Progenitor cell of endocrine pancreas (in vitro differentiated cells): ENCODE measurements at places on chromosomes 13 and 19.

GRCh38 chr19:29311191-29311790 lies 98.3 kb upstream of the UQCRFS1 start:
- no peak for DNase-seq

GRCh38 chr13:21463424-21463823 lies 4.3 kb upstream of the ZDHHC20 start:
- no peak for DNase-seq

DNA sequence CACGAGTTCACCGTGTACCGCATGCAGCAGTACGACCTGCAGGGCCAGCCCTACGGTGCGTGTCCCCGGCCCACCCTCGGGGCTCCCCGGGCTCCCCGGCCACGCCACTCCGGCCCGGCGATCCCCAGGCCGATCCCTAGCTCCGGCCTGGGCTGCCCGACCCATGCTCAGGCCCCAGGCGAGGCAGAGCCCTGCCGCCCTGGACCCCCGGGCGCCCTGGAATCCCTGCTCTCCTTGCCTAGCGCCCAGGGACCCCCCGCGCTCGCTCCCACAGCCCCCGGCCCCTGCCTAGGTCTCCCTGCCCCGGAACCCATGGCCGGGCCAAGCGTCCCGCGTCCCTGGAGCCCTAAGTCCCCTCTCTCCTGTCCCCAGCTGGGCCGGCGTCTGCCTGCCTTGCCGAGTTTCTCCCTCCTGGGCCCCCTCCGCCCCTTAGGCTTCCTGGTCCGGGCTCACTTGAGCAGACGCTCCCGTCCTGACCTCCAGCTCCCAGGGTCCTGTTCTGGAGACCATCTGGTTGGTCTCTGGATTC lies 494 bp downstream of the NCLN start:
- no peak for DNase-seq

DNA sequence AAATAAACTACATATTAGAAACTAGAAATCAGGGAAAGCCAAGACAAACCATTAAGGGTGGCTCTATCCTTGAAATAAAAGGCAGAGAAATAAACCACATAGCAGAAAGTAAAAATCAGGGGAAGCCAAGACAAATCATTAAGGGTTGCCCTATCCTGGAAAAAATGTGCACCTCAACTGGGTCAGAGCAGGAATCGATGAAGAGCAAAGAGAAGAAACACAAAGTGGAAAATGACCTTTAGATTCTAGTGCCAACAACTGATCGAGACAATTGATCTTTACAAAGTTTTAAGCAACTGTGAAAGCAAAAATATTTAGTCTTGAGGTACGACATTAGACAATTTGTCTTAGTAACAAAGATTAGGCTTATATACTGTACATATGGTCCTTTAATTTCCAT lies 26.6 kb downstream of the KLF12 start:
- no peak for DNase-seq

- no peak for DNase-seq
These were observed 7.1 kb downstream of the LIPE start for GRCh38 chr19:42420055-42420544.

DNA sequence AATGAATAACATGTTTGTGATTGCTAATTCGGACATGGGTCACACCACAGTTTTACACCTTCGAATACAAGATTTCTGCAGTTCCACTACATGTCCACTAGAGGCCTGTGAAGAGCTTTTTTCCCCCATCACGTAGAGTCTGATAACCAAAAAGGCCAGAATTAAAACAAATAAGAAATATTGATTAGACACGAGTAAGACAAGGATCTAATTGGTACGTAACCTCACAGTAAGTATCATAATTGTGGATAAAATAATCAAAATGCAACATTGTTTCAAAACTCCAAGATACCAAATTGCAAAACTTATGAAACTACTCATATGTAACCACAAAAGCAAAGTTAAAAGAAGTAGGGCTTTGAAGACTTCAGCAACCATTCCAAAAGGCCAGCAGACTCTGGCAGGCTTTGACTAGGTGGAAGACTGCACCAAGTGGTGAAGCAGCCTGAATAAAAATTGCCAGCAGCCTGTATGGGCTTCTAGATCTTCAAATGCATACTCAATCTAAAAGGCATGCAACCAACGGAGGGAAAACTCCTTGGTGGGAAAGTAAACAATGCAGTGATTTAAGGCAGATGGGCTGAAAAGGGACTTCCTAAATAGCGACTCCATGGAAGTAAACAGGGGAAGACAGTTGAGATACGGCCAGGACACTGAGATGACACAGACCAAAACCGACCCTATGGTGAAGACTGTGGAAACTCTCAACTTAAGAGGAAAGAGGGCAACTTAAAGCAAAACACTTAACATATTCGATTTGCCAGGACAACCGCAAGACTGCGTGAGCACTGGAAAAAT lies 56.7 kb downstream of the STARD13 start:
- DNase-seq: no peak

GRCh38 chr19:42069619-42070351 lies at the start of gene GRIK5:
Gene GRIK5, minus strand, starts transcription at chr19:42070206. Its CDS starts 4,436 bp downstream, at chr19:42065770.
- DNase-seq: no peak

- peak; percentile 24 for DNase-seq
These were observed 82.3 kb upstream of the C1QTNF9B start for GRCh38 chr13:23979361-23980159.

- no peak for DNase-seq
These were observed 58.1 kb downstream of the EDNRB start for GRCh38 chr13:77860507-77860981.

DNA sequence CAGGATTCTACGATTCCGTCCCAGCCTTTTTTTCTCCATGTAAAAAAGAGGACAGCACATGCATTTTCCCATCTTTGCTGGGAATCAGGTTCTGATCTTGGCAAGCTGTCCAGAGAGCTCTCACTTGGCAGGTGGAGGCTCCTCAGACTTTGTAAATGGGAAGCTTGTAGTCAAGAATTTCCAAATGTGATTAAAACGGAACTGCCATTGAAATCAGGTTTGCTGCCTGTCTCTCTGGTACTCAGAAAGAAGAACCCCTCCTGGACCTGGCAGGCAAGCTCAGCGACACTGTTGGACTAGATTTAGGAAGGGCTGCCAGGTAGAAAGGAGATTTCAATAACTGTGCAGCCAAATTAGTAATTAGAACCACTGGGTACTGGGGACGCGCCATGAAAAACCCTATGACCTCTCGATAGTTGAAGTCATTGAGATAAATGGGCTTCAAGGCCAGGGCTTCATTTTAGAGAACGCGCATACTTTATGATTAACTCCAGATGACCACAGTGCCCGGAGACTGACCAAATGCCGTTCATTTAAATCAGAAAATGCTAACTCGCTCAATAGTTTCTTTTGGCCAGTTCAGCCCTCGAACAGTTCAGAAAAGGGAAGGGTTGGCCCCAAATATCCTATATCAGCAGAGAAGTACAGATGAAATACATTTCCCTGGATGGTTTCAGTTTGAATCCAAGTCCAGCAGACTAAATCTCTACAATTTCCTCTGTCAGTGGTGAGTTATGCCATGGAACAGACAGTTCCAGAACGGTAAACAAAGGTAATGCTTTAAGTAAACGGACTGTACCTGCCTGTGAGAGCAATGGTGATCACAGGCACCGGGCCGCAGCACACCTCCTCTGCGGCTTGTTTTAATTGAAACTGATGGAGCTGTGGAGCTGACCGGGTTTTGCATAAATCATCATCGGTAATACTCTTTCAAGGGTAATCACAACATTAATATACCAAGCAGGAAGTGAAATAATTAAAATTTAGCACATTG lies 517.4 kb downstream of the RFC3 start:
- DNase-seq: no peak

DNA sequence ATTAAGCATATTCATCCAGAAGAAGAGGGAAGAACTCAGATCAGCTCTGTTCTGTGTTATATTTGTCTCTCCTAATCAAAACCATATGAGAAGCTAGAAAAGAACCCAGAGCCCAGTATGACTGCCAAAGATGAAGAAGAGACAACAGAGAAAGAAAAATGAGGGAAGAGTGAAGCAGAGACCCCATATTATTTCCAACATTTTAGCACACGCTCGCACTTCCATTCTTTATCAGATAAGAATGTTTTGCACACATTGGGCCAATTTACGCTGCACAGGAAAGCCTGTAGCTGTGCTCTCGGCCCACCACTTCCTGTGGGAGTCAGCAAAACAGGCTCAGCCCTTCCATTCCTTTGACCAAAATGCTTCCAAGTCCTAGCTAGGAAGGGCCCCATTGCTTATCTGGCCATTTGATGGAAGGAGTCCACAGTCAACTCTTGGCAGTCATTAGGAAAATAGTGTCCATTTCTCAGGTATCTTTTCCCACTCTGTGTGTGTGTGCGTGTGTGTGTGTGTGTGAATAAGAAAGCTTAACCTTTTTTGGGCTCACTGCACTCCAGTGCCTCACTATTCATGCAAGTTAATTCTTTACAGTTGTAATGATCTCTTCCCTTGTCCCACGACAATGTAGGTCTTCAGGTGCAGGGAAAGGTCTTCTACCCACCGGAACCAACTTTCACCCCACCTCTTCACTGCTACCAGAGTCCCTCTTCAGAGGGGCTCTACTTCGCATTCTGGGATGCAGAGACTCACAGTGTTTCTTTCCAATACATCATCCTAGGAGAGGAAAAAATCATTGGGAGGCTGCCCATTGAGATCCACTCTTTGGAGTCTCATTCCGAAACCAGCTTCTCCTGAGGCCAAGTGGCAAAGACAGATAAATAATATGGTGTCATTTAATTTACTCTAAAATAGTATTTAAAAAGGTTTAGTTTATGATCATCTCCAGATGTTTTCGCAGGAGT lies 237.5 kb downstream of the COG6 start:
- DNase-seq: no peak

DNA sequence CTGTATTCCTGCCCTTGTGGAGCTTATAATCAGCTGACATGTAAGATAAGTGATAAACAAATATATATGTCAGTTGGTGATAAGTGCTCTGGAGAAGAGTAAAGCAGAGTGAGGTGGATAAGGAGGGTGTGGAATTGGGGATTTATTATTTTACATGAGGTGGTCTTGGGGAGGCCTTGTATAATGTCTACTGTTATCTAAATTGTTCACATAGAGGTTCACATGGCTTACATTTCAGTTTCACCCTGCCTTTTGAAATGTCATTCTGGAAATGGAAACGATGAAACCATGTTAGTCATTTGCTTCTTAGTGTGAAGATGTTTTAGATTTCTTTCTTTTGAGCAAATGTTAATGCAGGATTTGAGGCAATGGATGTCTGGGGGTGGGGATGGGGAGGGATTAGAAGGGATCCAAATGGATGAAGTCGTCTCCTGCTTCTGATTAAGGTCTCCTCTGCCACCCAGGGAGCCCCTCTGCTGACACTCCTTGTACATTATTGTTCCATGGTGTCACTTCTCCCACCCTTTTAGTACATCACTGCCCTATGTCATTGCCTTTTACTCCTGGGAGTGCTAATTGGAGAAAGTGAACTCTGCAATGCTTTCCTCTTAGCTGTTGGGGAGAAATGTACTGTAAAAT lies 14.0 kb downstream of the B3GLCT start:
- DNase-seq: no peak

DNA sequence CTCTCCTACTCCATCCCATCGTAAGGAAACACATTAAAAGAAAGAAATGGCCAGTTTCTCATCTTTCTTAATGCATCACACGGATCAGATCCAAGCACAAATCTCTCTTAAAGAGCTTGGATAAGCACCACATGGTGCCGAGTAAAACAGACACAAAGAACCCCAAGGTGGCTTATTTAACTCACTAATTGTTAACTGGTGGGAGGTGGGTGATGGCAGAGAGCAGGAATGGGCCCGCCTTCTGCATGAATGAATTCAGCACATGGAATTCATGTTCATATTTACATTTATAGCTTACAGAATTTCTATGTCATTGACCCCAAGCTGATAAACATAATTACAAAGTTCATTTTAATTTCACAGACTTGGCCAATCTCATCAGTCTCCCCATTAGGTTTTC lies 89.9 kb downstream of the MZT1 start:
- DNase-seq: no peak

DNA sequence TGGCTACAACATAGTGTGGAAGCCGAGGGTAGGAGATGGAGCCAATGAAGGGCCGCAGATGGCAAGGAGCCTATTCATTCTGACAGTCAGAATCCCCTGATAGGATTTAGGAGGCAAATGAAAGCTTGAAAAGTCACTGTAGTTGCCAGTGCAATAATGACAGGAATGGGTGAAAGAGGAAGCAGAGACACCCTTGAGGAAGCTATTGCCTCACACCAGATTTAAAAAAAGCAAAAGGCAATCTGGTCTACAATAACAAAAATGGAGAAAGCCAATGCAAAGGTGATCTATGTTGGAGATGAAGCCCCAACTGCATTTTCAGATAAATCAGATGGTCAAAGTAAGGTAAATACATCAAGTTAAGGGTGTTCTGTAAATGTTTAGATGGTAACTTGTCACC lies 158.5 kb downstream of the TUBA3C start:
- no peak for DNase-seq

- DNase-seq: no peak
These were observed 135.1 kb upstream of the FRY start for GRCh38 chr13:31896427-31896826.

DNA sequence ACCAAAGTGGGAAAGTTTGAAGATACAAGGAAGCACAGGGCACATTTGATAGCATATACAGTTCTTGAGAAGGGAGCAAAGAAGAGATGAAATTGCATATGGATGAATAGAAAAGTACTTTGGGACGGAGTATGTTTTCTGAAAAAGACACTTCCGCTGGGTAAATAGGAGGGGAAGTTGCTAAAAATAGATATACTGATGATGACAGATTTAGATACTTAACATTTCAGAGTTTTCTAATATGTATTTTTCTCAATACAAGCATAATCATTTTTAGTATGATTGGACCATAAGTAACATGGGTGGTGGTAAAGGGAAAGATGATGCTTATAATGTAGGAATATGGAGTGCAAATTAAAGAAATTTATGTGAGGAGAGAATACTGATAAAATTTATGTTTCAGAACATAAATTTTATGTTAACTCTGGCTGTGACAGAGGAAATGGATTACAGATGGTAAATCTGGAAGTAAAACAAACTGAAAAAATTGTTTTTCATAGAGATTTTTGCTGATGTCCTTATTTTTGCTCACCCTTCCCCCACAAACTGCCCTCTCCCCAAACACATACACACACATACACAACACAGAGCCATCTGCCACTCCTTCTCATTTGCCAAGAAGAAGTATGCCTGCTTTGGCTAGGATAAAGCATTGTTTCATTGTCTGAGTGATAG lies 583.9 kb upstream of the MIR17HG start:
- no peak for DNase-seq

GRCh38 chr13:109715902-109716301 lies 70.5 kb downstream of the IRS2 start:
- no peak for DNase-seq

GRCh38 chr19:47663911-47664771 lies 49.1 kb upstream of the EHD2 start:
- no peak for DNase-seq
